ENCODE measurements at places on chromosomes 2 and 18. TPM values are rescaled to one million over a fixed set of nuclear protein-coding genes. Genes with fewer than 3 reads are reported as not detected.

The SOX11 gene
- total RNA-seq = under 0.01 TPM

The WIPF1 gene
- total RNA-seq = 20.1 TPM

The UGT1A3 gene
- total RNA-seq = not detected

The OSGEPL1 gene
- total RNA-seq = 5.3 TPM

The NAT8 gene
- not detected for total RNA-seq

The AAMP gene
- total RNA-seq = 191 TPM

The ALPI gene
- not detected for total RNA-seq

The ZSWIM2 gene
- total RNA-seq = not detected

The ZNF385B gene
- not detected for total RNA-seq

The CD8B2 gene
- not detected for total RNA-seq

The ABCB11 gene
- not detected for total RNA-seq

The ADD2 gene
- total RNA-seq = under 0.01 TPM

The CHRND gene
- not detected for total RNA-seq

The VWC2L gene
- not detected for total RNA-seq

The CRYGD gene
- not detected for total RNA-seq

The C2orf78 gene
- total RNA-seq = not detected

The MBD1 gene
- total RNA-seq = 60.7 TPM

The CHST9 gene
- total RNA-seq = not detected

The WDR35 gene
- 7.3 TPM for total RNA-seq

The C2orf81 gene
- total RNA-seq = 3.5 TPM

The CPO gene
- not detected for total RNA-seq

The HOXD4 gene
- total RNA-seq = 7.8 TPM

The VAMP8 gene
- not detected for total RNA-seq

The MPP4 gene
- 3.8 TPM for total RNA-seq

Measured in GM23248 (cell line).